Left forelimb (tissue), 1 donor: ENCODE measurements at places on chromosomes 6 and 20.

- DNase-seq: no peak
These were observed 60.3 kb upstream of the FABP7 start for GRCh38 chr6:122719176-122719575.

GRCh38 chr6:145621776-145622175 lies 113.5 kb downstream of the EPM2A start:
- no peak for DNase-seq

- no peak for DNase-seq
These were observed 536.9 kb downstream of the HACE1 start for GRCh38 chr6:104322841-104323240.

GRCh38 chr6:170308761-170309160 lies 2.2 kb downstream of the FAM120B start:
- DNase-seq: no peak

- DNase-seq: no peak
These were observed 431.8 kb downstream of the CD83 start for GRCh38 chr6:14549304-14549770.

DNA sequence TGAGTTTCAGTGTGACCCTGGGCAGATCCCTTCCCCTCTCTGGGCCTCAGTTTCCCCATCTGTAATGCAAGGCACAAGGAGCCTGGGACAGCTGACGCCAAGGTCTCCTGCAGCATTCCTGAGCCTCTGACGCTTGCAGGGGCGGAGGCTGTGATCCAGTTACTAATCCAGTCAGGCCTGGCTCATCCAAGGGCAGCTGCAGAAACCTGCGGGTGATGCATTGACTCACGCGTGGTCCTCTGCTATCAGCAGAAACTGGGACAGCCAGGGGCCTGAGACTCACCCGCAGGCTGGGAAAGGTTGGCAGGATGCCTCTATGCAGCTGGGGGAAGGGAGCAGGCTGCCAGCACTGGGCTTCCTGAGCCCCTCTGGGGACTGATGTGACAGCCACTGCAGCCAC lies 65.0 kb upstream of the SIRPA start:
- DNase-seq: no peak

- no peak for DNase-seq
These were observed 38.3 kb downstream of the SNX3 start for GRCh38 chr6:108222504-108222903.

DNA sequence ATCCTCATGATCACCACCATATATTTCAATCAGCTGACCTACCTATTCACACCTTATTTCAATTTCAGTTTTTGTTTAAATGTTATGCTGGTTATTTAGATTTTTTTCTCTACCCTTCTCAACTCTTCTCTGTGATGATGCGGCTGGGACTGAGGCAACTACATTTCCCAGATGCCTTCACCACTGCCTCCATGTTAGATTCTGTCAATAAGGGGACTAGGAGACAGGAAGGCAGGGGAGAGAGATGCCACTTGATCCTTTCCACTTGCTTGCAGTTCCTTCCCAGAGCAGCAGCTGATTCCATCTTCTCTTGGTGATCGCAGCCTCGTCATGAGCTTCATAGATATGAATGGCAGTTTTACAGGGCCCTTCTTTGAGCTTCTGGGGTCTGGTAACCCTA lies 33.5 kb upstream of the POU3F2 start:
- no peak for DNase-seq

DNA sequence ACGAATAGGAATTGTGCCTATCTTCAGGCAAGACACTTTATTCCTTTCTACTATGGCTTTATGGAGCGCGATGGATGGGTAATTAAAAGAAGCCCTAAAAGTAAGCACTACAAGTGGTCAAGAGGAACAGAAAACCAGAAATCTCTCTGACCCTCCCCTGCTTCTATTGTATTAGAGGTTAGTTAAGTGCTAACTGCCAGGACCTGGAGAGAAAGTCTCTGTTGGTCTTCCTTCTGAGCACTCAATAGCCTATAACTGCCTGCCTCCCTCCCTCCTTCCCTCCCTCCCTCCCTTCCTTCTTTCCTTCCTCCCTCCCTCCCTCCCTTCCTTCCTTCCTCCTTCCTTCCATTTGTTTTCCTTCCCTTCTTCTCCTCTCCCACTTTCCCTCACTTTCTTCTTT lies 133.7 kb downstream of the C6orf58 start:
- no peak for DNase-seq

GRCh38 chr20:4555188-4555890 lies 166.4 kb upstream of the PRND start:
- no peak for DNase-seq
